ENCODE measurements at places on chromosomes 13 and 19.

DNA sequence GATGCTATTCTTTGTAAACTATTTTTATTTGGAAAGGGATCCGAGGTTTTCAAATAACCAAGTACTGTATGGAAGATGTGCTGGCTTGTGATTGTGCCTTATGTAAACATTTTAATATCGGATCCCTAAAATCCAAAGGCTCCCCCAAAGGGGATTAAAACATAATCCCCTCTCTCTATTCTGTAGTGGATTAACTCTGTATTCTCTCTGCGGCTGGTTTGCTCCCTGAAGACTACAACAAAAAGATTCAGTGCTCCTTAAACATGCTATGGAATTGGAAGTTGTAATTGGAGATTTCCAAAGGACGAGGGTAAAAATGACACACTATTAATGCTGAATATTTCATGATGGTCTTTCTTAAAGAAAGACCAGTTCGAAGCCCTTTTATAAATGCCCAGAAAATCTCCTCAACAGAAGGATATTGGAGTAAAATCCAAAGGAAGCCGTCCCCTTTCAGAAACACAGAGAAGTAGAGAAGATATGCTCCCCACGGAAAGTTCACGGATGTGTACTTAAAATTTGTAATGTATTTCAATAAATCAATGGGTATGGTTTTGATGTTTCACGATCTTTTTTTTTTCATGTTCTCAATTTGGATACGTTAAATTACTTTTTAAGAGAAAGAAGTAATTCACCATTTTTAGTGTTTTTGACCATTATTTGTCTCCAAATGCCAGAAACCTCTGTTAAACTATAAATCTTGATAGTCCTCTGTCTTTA lies 6.5 kb downstream of the MAB21L1 start:
- no peak for DNase-seq

DNA sequence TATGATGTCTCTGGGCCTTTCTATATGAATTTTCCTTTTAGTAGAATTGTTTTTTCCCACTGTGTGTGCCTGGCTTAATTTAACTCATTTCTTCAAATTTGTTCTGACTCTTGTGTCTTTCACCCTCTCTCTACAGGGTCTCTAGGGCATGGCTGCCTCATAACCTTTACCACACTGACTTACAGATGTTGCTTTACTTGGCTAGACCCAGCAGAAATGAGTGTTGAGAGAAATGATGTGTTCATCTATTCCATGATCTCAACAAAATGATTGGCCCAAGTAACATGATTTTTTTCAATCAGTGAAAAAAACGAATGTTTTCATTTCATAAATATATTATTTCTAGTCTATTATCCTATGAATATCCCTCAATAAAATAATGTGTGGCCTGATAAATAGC lies 195.0 kb downstream of the GPC5 start:
- no peak for DNase-seq

GRCh38 chr19:34990578-34991192 lies 9.4 kb upstream of the GRAMD1A start:
- DNase-seq, result no peak

- no peak for DNase-seq
Observed at GRCh38 chr19:57071444-57071843, 48.3 kb upstream of the USP29 start.

- DNase-seq, result no peak
Observed at GRCh38 chr13:27997904-27998522, 9.5 kb upstream of the URAD start.

DNA sequence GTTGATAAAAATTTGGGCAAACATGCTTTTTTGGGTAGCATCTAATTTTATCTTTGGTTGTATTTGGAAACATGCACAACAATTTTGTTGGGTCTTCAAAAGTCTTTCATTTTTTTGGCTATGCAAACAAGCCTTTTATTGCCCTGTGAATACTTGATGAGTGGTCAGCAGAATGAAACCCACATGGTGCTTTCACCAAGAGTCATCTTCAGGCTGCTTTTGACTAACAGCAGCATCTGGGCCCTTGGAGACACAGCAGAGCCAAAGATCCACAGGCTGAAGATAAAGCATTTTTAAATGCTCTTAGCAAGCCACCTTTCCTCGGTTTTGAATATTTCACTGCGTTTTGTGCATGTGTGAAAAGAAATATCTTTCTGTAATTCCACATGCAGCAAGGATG lies 154.9 kb downstream of the FGF9 start:
- no peak for DNase-seq

DNA sequence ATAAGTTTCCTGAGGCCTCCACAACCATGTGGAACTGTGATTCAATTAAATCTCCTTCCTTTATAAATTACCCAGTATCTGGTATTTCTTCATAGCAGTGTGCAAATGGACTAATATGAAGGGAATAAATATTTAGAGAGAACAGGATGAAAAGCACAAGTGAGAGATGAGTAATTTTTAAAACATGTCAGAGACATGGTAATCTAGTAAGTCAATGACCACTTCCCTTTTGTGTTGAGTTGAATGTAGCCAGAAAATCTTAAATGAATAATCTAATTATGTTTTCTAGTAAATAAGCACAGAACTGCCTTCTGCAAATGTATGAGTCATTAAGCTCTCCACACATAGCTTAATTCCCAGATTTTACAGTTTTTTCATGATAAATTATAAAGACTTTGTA lies 524.1 kb upstream of the SLITRK5 start:
- no peak for DNase-seq

- DNase-seq, result peak; percentile 78
Observed at GRCh38 chr19:48290771-48291488, 21.0 kb downstream of the ZNF114 start.

GRCh38 chr13:33787051-33787591 lies 30.8 kb upstream of the RFC3 start:
- no peak for DNase-seq

DNA sequence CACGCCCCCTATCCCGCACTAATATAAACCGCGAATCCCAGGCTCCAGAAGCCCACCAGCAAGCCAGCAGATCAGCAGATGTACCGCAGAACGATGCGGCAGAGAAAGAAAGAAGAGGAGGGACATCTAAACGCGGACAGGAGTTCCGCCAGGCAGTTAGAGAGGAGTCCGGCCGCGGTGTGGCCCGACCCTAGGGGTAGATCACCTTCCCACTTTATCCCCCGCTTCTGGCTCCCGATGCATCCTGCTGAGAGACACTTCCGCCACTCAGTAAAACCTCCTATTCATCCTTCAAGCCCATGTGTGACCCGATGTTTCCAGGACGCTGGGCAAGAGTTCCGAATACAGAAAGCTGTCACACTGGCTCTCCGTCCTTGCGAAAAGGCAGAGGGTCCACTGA lies 1046.8 kb downstream of the SLITRK5 start:
- no peak for DNase-seq

DNA sequence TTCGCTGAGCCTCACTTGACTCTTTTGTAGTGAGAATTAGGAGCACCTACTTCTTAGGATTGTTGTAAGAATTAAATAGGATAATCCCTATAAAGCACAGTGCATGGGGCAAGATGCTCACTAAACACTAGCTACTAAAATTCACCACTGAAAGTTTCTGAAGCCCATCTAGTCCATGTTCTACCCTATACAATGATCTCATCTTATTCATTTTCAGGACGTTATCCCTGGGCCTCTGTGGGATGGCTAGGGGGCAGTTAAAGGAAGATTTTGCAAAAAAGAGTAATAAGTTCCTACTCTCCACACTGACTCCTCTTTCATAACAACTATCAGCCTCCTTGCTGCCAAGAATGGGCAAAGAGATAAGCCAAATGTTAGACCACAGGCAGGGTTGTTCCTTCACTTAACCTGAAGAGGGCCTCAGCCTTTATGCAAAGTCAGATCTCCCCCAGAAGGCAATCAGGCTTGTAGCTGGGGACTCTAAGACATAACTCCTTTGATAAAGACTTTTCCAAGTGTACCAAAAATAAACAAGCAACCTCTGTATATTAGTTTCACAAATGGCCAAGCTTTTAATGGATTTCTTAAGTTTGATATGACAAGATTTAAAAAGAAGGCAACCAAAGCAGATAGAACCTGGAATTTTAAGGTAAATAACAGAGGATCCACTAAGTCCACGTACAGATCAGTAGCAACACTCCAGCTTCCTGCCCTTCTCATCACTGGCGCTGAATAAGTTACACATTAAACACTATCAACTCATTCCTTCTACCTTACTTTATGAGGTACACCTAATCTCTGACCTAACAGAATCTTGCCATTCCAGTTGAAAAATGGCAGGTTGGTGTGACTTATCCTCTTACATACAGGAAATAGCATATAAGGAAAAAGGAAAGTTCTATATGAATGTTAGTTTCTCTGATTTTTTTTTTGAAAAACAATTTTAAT lies 44.4 kb downstream of the ELF1 start:
- no peak for DNase-seq
